ENCODE measurements at places on chromosomes 1 and 21. TPM values are rescaled to one million over a fixed set of nuclear protein-coding genes. Genes with fewer than 3 reads are reported as not detected.

DNA sequence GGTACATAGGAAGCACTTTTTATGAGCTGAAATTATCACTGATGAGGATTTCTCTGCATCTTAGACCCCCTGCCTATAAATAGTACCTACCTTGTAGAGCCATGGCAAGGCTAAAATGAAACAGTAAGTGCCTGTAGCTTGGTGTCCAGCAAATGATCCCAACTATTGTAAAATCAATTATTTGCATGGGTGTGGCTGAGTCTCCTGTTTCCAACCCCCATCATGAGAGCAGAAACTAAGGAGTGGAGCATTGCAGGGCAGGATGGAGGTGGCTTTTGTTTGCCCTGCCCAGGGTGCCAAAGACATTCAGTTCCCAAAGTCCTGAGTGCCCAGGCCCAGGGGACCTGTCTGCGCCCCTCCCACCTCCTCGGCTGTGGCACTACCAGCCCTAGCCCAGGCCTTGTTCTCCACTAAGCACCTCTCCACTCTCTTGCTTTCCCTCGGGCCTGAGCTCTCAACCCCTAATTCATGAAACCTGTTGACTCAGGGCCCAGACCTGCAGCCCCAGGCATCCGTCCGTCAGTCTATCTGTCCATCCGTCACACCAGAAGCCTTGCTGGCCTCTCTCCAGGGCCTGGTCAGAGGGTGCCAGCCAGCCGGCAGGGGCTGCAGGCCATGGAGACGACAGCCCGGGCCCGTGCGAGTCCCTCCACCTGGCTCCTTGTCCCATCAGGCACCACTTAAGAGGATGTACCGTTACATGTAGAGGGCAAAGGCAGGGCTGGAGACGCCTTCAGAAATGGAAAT is 39.6 kb downstream of the PAX7 start:
- no peak overlapping the region for H3K27ac ChIP-seq
- H3K36me3 ChIP-seq: no peaks in the 10 kb centered on the region
- H3K4me1 ChIP-seq: no peaks in the 10 kb centered on the region

Gene PRAMEF14
- not detected for total RNA-seq

GRCh38 chr1:109653306-109653705 is 2.6 kb upstream of the GSTM4 start:
- H3K4me3 ChIP-seq: no peak overlapping the region
- no peak for DNase-seq
- peaks cover 5% of the 10 kb centered on the region for H3K27me3 ChIP-seq
- H3K4me1 ChIP-seq: peaks cover 16% of the 10 kb centered on the region
- no peak overlapping the region for H3K27ac ChIP-seq

- H3K36me3 ChIP-seq: no peaks in the 10 kb centered on the region
- peaks cover 25% of the 10 kb centered on the region for H3K4me1 ChIP-seq
- no peak overlapping the region for H3K27ac ChIP-seq
- no peaks in the 10 kb centered on the region for H3K27me3 ChIP-seq
- no peak overlapping the region for H3K4me3 ChIP-seq
- no peak for DNase-seq
Measured at GRCh38 chr1:28064064-28064463, 24.3 kb downstream of the EYA3 start.

- H3K27me3 ChIP-seq: no peaks in the 10 kb centered on the region
- no peak overlapping the region for H3K4me3 ChIP-seq
- no peak for DNase-seq
- H3K36me3 ChIP-seq: no peaks in the 10 kb centered on the region
Measured at GRCh38 chr1:179187735-179188471, 41.6 kb downstream of the ABL2 start.

DNA sequence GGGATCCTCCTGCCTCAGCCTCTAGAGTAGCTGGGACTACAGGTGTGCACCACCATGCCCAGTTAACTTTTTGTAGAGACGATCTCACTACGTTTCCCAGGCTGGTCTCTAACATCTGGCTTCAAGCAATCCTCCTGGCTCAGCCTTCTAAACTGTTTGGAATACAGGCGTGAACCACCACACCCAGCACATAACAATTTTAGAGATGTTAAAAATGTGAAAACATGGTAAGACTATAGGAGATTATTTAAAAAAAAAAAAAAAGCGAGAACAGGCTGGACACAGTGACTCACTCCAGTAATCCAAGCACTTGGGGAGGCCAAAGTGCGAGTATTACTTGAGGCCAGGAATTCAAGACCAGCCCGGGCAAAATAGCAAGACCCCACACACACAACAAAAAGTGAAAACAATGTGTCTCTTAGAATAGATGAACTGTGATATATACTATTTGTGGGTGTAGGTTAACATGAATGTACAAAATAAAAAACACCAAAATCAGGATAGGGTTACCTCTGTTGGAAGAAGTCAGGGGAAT is 19.6 kb downstream of the CCDC18 start:
- peaks cover 3% of the 10 kb centered on the region for H3K4me1 ChIP-seq
- H3K36me3 ChIP-seq: peaks cover 25% of the 10 kb centered on the region
- no peak overlapping the region for H3K4me3 ChIP-seq
- no peak overlapping the region for H3K27ac ChIP-seq
- no peak for DNase-seq

GRCh38 chr1:179921472-179921871 is 33.1 kb upstream of the CEP350 start:
- DNase-seq: no peak
- H3K4me3 ChIP-seq: no peak overlapping the region
- H3K4me1 ChIP-seq: peaks cover 15% of the 10 kb centered on the region

Gene SPRR2F
- total RNA-seq: not detected

- H3K27ac ChIP-seq: no peak overlapping the region
- no peak overlapping the region for H3K4me3 ChIP-seq
- no peak for DNase-seq
- no peaks in the 10 kb centered on the region for H3K27me3 ChIP-seq
- H3K4me1 ChIP-seq: no peaks in the 10 kb centered on the region
- H3K36me3 ChIP-seq: no peaks in the 10 kb centered on the region
Measured at GRCh38 chr1:96989302-96989701, 267.7 kb downstream of the PTBP2 start.

DNA sequence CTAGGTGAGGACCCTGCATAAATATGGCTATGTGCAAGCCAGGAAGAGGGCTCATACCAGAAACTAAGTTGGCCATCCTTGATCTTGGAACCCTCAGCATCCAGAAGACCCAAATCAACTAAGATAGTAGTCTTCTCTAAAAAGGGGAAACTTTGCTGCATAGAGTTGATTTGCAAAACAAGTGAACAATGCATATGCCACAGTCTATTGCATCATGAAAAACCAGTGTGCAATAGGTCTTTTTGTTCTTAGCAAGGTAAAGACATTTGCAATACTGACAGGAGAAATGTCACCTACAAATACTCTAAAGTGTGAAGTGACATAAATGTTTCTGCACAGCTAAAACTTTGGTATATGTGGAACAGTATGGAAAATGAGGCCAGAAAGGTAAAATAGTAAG is 2.0 kb upstream of the IFI16 start:
- H3K4me3 ChIP-seq: peak overlapping the region; percentile 74
- peak overlapping the region; percentile 99 for H3K27ac ChIP-seq
- DNase-seq: no peak

DNA sequence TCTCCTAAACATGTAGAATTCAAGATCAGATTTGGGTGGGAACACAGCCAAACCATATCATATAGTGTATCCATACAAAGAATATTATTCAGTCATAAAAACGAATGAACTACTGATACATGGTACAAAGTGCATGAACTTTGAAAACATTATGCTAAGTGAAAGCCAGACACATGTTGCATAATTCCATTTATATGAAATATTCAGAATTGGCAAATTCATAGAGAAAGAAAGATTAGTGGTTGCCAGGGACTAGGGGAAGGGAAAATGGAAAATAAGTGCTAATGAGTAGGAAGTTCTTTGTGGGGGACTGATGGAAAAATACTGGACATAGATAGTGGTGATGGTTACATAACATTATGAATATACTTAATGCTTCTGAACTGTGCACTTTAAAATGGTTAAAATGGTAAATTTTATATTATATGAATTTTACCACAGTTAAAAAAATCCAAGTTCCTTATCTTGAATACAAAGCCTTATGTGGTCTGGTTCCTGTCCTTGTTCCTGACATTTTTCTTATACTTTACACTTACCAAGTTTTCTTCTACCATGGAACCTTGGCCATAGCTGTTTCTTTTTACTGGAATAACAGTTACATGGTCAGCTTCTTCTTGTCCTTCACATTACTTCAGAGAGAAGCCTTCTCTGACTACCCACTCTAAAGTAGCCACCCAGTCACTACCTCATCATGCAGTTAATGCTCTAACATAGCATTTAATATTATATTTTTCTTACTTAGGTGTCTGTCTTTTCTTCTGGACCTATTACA is 64.0 kb downstream of the CCDC18 start:
- peaks cover 40% of the 10 kb centered on the region for H3K36me3 ChIP-seq
- no peak for DNase-seq
- H3K27ac ChIP-seq: no peak overlapping the region
- no peak overlapping the region for H3K4me3 ChIP-seq
- no peaks in the 10 kb centered on the region for H3K4me1 ChIP-seq

- no peaks in the 10 kb centered on the region for H3K4me1 ChIP-seq
- H3K4me3 ChIP-seq: no peak overlapping the region
- no peaks in the 10 kb centered on the region for H3K36me3 ChIP-seq
Measured at GRCh38 chr1:239293350-239294110, 92.8 kb upstream of the CHRM3 start.

DNA sequence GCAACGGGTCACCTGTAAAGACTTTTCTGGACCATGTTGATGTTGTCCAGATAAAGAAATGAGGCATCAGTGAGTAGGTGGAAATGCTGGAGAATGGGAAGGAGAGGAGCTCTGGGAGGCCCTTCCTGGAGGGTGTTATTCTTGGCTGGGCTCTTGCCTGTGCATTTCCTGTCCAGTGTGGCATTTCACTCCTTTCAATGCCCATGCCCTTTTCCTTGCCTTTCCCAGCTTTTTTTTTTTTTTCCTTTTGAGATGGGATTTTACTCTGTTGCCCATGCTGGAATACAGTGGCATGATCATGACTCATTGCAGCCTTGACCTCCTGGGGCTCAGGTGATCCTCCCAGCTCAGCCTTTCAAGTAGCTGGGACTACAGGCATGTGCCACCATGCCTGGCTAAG is 11.8 kb downstream of the NOS1AP start:
- H3K27ac ChIP-seq: no peak overlapping the region
- peaks cover 9% of the 10 kb centered on the region for H3K4me1 ChIP-seq
- H3K27me3 ChIP-seq: peaks cover 22% of the 10 kb centered on the region
- no peaks in the 10 kb centered on the region for H3K36me3 ChIP-seq
- no peak for DNase-seq

GRCh38 chr1:64935551-64936155 is 30.7 kb downstream of the JAK1 start:
- no peaks in the 10 kb centered on the region for H3K27me3 ChIP-seq
- peaks cover 73% of the 10 kb centered on the region for H3K4me1 ChIP-seq
- DNase-seq: no peak
- no peaks in the 10 kb centered on the region for H3K36me3 ChIP-seq

DNA sequence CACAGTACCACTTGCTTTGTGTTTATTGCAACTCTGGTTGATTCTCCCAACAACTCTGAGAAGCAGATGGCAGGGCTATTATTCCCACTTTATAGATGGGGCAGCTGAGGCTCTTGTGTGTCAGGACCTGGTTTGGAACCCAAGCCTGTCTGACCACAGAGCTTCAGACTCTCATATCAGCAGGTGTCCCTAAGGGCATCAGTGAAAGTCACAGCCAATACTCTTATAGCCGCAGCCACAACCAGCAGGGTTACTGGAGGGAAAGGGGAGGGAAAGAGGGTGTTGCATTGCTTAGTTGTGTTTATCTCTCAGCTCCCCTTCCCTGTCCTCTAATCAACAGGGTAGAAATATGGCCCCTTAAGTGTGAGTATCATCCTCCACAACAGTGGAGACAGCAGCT is 304.0 kb downstream of the RRAGC start:
- no peaks in the 10 kb centered on the region for H3K36me3 ChIP-seq
- H3K4me1 ChIP-seq: peaks cover 23% of the 10 kb centered on the region
- H3K27ac ChIP-seq: peak overlapping the region; percentile 14
- no peak for DNase-seq
- no peak overlapping the region for H3K4me3 ChIP-seq

DNA sequence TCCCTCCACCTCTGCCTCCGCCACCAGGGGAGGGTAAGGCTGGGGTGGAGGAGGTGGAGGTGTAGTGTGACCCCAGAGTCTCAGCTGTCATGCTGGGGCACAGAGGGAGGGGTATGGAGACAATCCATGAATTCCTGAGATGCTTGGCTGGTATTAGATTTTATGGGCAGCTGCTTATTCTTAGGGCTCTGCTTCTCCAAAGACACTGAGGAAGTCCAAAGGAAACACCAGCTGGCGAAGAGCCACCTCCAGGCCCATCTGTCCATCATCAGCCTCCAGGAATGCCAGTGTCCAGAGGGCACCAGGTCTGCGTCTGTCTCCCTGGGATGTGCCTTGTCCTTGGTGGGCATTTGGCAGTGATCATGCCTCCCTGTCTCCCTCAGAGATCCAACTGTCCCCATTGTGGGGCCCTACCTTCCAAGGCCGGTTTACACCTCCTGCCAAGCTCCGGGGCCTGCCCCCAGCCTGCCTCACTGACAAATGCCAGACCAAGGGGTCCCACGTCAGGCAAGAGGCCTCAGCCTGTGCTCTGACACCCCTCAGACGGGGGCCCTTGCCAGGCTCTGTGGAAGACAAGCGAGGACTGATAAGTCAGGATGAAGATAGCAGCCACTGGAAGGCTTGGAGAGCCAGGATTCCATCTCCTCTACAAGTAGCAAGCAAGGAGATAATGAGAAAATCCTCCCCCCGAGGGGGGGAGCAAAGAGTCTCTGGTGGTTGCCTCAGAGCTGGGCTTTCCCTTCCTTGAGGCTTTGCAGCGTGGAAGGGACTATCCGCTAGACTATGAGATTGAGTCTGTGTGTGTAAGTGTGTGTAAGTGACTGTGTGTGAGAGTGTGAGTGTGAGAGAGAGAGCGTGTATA is 1.6 kb downstream of the TNNI1 start:
- peaks cover 14% of the 10 kb centered on the region for H3K27me3 ChIP-seq
- H3K27ac ChIP-seq: no peak overlapping the region
- no peaks in the 10 kb centered on the region for H3K36me3 ChIP-seq
- H3K4me3 ChIP-seq: no peak overlapping the region
- H3K4me1 ChIP-seq: no peaks in the 10 kb centered on the region
